ENCODE measurements at places on chromosomes 1 and 21. TPM values are rescaled to one million over a fixed set of nuclear protein-coding genes. Genes with fewer than 3 reads are reported as not detected.

The SMIM12 gene
- total RNA-seq = 50.8 TPM

DNA sequence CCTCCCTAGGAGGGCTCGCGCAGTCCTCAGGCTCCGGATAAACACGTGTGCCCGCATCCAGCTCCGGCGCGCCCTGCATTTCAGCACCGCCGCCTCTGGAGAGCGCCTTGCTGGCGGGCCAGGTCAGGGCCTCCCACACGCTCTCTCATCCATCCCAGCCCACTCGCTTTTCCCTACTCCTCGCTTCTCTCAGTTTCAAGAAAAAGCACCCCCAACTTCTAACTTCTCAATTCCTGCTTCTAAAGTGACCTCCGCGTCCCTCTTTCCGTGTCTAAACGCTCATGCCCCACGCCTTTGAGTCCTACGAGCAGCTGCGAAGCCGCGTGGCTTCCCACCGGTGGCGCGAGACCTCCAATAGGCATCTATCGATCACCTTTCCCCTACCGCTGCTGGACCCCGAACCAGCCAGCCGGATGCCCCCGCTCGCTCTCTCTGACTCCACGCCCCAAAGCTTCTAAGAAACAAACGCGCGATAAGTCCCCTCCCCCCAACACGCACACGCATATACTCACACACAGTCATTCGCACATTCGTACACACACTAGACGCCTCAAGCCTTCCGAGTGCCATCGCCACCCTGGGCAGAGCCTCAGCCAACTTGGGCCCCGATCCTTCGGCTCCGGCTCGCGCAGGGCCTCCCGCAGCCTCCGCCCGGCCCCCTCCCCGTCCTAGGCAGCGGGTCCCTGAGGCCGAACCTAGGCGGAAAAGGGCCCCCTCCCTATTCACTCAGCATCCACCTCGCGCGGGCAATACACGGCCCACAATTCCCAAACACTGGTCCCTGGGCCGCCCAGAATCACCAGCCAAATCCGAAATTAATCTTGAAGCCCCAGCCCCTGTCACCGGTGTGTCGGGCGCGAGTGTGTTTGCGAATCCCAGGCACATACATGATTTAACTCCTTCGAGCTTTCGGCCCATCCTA is 1.1 kb downstream of the NMNAT2 start:
- DNase-seq = peak; percentile 54

The ZSWIM5 gene
- 2.1 TPM for total RNA-seq

- no peak for DNase-seq
Measured at GRCh38 chr1:5826601-5827000, 165.6 kb downstream of the NPHP4 start.

The KCNA2 gene
- 2.4 TPM for total RNA-seq

GRCh38 chr21:22062472-22063139 is 1064.4 kb downstream of the NCAM2 start:
- no peak for DNase-seq

DNA sequence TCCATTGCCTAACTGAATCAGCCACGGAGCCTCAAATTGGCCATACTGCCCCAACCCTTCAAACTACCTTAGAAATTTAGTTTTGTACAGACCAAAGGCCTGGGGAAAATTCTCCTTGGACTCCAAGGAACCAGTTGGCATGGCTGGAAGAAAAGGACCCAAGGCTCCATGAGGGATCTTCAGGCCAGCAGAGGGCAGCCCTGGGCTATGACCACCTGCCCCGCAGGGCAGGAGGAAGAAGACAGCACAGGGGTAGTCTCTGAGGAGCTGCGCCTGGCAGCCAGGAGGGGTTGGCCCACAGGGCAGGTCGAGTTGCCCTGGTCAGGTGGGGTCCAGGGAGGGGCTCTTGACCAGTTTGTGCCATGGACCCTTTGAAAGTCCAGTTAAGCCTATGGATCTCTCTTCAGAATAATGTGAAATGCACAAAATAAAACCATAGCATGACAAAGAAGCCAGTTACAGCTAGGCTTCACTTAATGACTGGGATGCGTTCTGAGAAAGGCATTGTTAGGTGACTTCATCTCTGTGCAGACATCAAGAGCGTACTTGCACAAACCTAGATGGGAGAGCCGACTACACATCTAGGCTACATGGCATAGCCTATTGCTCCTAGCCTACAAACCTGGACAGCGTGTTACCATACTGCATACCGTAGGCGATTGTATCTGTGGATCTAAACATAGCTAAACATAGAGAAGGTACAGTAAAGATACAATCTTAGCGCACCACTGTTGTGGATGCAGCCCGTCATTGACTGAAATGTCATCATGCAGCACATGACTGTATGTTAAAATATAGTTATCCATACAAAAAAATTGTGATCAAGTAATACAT is 26.1 kb downstream of the CACNA1S start:
- peak; percentile 45 for DNase-seq

The SIKE1 gene
- total RNA-seq = 64.7 TPM

DNA sequence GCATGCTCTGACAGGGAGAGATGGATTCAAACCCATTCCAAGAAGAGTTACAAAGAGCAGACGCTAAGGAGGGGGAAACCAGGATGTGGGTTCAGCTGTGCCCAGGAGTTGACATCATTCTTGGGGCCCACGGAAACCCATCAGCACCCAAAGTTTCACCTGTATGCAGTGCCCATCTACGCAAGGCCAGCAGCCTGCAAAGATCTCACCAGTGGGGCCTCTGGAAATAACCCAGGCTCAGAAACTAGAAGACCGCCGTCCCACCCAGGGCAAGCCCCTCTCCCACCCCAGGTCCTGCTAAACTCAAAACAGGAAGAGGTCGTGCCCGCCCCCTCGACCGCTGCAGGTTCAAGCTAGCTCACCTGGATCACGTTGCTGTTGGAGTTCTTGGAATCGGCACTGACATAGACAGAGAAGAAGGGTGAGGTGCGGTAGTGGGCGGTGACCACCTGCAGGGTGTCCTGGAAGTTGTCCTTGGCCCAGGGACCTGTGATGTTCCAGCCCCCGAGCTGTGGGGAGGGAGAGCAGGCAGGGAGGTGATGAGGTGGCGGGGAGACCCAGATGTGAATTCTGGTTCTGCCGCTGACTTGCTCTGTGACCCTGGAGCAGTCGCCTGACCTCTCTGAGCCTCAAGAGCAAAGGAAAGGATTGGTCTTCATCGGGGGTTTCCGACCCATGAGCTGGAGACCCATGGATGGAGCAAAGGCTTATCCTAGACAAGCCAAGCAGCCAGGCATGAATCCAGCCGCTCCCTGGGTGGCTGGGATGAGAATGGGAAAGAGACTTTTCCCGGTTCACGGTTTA is 31.7 kb downstream of the ECE1 start:
- peak; percentile 51 for DNase-seq

- no peak for DNase-seq
Measured at GRCh38 chr21:44762221-44763049, 39.2 kb downstream of the UBE2G2 start.

DNA sequence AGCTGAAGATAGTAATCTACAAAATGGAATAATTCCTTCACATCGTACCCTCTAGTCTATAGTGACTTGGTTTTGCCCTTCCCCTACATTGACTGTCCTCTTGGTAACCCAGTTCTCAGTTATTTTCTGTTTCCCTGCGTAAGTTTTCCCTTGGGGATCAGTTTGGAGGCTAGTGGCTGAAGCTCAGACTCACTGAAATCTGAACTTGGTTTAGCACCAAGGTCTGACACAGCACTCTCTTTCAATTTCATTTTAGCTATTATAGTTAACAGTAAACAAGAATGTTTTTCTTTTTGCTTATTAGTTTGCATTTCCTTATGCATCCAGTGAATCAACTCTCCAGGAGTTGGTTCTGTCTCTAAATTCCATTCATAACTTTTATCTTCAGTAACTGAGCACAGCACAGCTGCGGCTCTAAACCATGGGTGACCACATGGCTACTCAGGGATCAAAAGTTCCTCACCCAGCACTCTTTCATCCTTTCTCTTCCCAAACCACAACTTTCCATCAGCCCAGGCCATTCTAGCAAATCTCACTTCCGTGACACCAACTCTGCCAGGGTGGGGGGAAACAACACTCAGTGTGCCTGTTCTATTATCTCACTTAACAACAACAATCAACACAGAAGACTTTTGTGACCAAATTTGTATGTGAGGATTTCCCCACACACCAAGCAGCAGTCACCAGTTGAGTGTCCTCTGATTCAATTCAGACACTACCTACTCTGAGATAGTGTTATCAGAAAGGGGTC is 17.6 kb upstream of the IFI6 start:
- DNase-seq = no peak

The BRDT gene
- not detected for total RNA-seq

The CFHR5 gene
- not detected for total RNA-seq

The VHLL gene
- 0.91 TPM for total RNA-seq

The MYOG gene
- not detected for total RNA-seq

The OR2L3 gene
- not detected for total RNA-seq

The OR2T2 gene
- not detected for total RNA-seq

DNA sequence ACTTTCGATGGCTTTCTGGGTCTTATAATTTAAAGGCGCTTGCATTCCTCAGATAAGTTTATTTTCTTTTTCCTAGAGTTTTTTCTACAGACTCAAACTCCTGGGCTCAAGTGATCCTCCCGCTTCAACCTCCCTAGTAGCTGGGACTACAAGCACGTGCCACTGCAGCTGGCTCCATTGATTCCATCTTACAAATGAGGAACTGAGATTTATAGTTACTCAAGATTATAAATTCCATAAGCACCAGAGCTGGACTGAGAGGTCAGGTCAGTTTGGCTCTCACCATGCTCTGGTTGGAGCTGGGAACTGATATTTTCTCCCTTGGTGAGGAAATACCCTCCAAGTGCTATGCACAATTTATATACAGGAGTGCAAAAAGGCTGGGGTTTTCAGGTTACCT is 13.4 kb upstream of the PRPF38B start:
- DNase-seq = no peak

GRCh38 chr1:153651771-153652170 is 6.7 kb upstream of the SNAPIN start:
- no peak for DNase-seq

DNA sequence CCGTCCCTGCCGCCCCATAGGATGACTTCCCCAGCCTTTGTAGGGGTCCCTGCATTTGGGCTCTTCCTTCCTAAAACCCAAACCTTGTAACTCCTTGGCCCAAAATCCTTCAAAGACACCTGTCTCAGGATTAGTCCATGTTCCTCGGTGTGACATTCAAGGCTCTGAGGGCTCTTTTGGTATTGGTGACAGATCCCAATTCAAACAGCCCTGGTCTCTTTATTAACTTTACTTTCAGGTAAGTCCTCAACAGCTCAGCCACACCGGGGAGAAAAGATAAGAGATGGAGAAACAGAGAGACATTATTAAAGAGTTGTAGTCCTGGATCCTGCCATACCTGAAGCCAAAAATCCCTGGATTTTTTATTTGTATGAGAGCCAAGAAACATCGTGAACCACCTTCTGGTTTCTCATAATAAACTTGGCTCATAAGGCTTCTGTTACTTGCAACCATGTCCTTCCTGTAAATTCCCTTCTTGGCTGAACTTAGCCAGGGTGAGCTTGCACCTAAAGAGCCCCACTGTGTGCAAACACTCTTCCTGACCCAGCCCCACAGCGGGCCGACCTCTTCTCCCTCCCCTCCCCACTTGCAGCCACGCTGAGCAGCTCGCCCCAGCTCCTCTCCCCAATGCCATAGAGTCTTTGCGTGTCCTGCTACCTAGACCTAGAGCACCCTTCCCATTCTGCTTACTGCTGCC is 7.9 kb upstream of the MATN1 start:
- DNase-seq = no peak

- no peak for DNase-seq
Measured at GRCh38 chr1:34591751-34592629, 162.9 kb upstream of the GJB5 start.

- DNase-seq = no peak
Measured at GRCh38 chr1:174197547-174197946, 38.2 kb downstream of the RABGAP1L start.

GRCh38 chr21:41055266-41055665 is 112.7 kb upstream of the BACE2 start:
- DNase-seq = no peak

The KIAA0040 gene
- total RNA-seq = 33.4 TPM

GRCh38 chr1:26126321-26127084 is 14.9 kb downstream of the PDIK1L start:
- DNase-seq = peak; percentile 50

The COL6A1 gene
- 1.7 TPM for total RNA-seq

GRCh38 chr1:224872832-224873433 is 56.5 kb upstream of the DNAH14 start:
- DNase-seq = no peak

DNA sequence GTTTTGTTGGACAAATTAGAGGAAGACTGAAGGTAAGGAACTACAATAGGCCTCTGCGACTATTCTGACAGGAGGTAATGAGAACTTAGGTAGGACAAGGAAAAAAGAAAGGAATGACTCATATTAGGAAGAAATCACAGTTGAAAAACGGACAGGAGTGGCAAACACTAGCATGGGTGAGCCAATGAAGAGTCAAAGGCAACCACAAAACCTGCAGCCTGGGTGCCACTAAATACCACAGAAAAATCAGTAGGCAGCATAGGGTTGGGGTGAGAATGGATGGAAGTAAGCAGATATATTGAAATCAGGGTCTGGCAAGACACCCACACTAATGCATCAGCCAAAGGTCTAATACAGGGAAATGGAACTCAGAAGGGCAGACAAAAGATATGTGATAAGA is 10.0 kb downstream of the RBM34 start:
- no peak for DNase-seq

DNA sequence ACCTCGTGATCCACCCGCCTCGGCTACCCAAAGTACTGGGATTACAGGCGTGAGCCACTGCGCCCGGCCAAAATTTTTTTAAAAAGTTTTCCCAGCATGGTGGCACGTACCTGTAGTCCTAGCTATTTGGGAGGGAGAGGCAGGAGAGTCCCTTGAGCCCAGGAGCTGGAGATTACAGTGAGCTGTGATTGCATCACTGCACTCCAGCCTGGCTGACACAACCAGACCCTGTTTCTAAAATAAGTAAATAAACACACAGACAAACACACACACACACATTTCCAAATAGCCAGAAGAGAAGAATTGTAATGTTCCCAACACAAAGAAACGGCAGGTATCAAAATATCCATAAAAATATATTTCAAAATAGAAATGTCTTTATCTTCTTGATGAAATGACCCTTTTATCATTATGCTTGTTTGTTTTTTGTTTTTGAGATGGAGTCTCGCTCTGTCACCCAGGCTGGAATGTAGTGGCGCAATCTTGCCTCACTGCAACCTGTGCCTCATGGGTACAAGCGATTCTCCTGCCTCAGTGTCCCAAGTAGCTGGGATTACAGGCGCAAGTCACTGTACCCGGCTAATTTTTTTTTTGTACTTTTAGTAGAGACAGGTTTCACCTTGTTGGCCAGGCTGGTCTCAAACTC is 9.3 kb downstream of the HES2 start:
- DNase-seq = no peak

GRCh38 chr1:204426035-204426436 is 14.4 kb upstream of the PPP1R15B start:
- DNase-seq = no peak

The PHACTR4 gene
- 33.7 TPM for total RNA-seq
